ENCODE measurements at places on chromosomes 4 and X.

DNA sequence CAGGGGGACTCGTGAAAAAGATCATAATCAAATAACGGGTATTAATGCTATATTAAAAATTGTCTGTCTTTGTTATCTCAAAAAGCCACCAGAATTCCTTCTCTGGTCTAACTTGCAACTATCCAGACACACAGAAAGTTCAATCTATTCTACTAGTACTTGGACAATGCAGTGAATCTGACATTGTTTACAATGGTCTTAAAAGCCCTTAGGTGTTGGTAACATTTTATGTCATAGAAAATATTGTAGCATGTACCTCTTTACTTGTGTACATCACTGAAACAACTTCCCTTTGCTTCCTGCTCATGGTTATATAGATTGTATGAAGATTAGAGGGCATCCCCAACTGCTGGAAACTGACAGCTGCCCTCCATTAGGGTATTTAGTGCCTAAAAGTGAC is 71.1 kb upstream of the PPP3CA start:
- no peak for DNase-seq

DNA sequence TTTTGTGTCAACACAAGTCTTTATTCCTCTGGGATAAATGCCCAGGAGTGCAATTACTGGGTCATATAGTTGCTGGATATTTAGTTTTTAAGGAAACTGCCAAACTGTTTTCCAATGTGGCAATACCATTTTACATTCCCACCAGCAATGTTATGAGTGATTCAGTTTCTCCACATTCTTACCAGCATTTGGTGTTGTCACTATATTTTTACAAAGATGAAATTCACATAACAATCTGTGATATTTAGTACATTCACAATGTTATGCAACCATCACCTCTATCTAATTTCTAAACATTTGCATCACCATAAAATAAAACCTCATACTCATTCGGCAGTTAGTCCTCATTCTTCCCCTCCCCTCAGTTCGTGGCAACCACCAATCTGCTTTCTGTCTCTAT is 75.0 kb downstream of the MAMLD1 start:
- DNase-seq, result no peak

DNA sequence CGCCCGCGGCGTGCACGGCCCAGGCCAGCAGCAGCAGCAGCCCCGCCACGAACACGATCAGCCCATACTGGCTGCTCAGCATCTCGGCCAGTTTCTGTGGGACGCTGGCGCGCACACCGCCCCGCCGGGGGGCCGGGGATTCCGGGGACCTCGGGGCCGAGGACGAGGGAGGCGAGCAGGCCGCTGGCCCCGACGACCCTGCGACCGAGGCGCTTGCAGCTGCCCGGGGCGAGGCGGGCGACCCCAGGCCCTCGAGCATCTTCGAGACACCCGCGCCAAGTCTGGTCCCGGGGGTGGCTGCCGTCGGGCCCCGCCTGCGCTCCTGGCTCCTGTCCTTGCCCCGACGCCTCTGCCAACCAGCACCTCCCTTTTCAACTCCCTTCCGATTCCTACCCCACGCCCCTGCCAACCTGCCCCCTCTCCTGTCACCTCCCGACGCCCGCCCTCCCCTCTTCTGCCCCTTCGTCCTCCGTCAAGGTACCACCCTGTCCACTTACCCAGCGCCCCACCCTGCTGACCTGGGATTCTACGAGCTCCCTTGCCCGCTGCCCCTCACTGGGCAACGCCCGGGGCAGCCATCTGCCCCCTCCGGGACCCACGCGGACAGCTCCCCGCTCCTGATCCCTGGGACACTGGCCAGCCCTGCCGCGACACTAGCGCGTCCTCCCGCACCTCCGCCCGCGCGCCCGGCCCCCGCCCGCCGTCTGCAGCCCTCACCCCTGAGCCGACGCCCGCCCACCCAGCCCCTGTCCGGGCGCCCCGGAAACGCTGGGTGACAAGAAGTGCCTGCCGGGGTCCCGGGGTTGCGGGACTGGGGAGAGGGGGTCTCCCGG is at the start of gene OTOP1:
Gene OTOP1, minus strand, starts transcription at position 324 of the 833 bp plus-strand sequence. Its CDS starts 65 bp downstream, at position 259.
- DNase-seq, result no peak

GRCh38 chrX:72115380-72115779 is 16.3 kb downstream of the RTL5 start:
- no peak for DNase-seq

- DNase-seq, result no peak
These were observed 134.7 kb downstream of the PALLD start for GRCh38 chr4:168631241-168632162.

DNA sequence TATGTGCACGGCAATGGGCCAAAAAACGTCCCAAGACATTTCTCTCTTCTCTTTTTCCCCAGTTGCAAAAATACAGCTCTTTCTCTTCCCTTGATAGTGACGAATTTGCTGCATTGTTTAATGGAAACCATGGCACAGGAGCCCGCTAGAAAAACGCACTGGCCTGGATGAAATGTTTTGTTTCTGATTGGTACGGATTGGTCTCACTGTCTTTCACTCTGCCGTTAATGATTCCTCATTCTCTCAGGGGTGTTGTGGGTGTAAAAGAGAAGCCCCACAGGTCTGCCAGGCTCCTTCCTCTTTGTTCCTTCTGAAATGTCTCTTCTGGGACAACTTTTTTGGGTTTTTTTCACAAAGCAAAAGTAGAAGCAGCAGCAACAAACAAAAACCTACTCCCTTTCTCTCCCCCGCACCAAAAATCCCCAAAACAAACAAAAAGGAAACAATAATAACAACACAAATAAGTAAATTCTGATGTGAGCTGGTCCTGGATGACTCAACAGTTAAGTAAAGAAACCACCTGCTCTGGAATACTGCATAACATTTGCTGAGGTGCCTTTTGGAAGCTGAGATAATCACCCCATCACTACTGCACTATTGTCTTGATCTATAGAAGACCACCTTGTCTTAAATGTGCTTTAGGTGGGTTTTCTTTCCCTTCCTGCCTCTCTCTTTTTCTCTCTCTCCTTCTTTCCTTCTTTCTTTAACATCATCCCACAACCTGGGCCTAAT is 89.8 kb downstream of the PLAC1 start:
- DNase-seq, result no peak

- no peak for DNase-seq
These were observed 708.6 kb downstream of the C4orf33 start for GRCh38 chr4:129804461-129804981.

- DNase-seq, result no peak
These were observed 171.7 kb downstream of the AMELX start for GRCh38 chrX:11464836-11465463.

DNA sequence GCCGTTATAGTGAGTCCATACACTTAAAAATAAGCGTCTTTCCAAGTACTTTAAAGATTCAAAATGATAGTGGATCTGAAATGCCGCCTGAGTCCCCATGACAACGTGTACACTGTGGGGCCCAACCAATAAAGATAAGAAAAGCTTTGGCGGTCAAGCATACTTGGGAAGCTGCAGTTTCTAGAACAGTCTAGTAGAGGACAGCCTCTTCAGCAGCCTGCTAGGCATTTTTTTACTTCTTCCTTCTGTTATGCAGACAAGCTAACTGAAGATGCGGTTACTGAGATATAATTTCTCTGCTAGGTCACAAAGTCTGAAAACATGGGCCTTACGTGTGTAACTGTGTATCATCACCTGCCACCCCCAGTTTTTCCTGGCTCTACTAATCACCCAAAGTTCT is 402 bp upstream of the UPRT start:
- DNase-seq, result no peak

DNA sequence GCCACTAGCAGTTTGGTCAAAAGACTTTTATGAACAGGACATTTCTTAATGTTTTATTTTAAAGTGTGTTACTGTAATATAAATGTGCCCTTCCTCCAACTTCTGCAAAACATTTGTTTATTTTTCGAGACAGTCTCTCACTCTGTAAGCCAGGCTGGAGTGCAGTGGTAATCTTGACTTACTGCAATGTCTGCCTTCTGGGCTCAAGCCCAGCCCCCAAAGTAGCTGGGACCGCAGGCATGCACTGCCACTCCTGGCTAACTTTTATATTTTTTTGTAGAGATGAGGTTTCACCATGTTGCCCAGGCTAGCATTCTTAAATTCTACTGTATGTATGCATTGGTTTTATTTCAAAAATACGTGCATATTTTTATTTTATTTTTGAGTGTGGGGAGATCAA is 1201.9 kb downstream of the STIM2 start:
- DNase-seq, result no peak

- DNase-seq, result no peak
These were observed 135.3 kb downstream of the SHROOM3 start for GRCh38 chr4:76570141-76570973.

GRCh38 chr4:121457278-121457875 is 76.6 kb upstream of the QRFPR start:
- no peak for DNase-seq

DNA sequence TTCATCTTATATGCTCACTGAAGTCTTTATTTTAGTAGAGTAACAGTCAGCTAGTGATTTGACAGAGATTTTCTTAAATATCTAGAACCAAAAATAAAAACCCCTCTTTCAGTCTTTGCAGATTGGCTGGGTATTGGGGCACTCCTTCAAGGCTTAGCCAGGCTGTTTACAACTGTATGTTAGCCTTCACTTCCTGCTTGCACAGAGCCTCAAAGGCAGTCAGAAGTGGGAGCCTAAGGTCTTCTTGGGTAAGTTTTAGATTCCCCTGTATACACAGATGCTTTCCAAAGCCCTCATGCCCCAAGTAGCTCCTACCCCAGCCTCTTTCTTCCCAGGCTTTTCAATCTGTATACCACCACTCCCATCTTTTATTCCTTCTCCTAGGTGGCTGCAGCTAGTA is 136.1 kb upstream of the STIM2 start:
- no peak for DNase-seq

DNA sequence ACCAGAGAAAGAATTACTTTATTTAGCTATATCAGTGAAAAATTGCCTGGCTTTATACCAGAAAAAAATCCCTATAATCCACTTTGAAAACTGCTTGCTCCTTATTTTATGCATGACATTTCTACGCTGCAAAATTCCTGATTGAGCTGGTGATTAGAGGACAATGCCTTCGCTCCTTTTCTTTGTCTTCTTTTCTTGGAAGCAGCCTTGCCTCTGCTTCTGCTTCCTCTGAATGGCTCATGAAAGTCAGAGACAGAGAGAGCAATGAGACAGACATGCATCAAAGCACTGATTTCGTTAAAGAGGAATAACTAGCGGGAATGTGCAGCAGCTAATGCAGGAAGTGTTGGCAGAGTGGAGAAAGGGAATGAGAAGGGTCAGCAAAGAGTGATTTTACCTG is 294.3 kb upstream of the IGFBP7 start:
- no peak for DNase-seq

- no peak for DNase-seq
These were observed 80.1 kb downstream of the HUWE1 start for GRCh38 chrX:53606456-53606855.

- DNase-seq, result no peak
These were observed 716.6 kb upstream of the INTU start for GRCh38 chr4:126916049-126916625.

GRCh38 chr4:107037199-107037584 is 1.1 kb upstream of the DKK2 start:
- no peak for DNase-seq

- DNase-seq, result no peak
These were observed 2.8 kb downstream of the ITM2A start for GRCh38 chrX:79364306-79364705.

GRCh38 chr4:139085141-139085540 is 69.6 kb downstream of the NOCT start:
- no peak for DNase-seq

DNA sequence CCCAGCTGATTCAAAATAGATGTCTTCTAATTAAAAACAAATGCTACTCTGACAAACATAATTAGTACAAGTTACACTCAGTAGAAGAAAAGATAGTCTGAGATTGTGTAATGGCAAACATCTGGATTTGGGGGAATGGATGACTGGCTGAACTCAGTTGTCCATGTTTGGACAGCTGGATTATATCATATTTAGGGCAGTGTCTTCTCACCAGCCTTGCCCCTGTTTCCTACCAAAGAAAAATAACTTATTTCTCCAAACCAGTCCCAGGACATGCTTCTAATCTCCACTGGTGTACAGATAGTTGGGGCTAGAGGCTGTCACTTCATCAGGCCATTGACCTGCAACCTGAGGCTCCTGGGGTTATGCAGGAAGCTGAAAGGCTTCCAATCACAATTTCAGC is 237.3 kb downstream of the USP46 start:
- DNase-seq, result no peak

- no peak for DNase-seq
These were observed 86.6 kb upstream of the BMPR1B start for GRCh38 chr4:94671113-94671512.

DNA sequence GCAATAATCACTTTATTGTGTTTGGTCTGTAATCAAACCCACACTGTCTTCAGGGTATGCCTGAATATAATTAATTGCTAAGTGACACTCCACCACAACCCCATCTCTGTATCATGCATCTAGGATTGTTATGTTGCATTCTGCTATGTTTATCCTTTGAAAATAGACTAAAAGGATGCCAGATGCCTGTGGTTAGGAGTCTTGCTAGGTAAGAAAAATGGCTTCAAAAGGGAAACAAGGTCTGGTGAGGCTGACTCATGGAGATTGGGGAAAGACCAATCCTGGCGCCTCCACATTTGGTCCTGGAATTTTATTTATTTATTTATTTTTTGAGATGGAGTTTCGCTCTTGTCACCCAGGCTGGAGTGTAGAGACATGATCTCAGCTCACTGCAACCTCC is 360.5 kb upstream of the SLC7A11 start:
- DNase-seq, result no peak

DNA sequence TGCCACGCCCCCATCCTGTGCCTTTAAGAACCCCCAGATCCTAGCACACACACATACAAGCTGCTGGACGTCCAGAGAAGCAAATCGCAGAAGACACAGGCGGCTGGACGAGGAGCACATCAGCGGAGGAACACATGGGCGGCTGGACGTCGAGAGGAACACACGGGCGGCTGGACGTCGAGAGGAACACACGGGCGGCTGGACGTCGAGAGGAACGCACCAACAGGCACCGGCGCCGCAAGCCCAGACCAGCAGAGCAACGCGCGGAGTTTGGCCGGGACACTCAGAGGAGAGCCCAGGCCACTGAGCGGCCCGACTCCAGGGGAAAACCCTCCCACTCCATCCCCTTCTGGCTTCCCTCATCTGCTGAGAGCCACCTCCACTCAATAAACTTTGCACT is 17.2 kb downstream of the ZCCHC13 start:
- no peak for DNase-seq

DNA sequence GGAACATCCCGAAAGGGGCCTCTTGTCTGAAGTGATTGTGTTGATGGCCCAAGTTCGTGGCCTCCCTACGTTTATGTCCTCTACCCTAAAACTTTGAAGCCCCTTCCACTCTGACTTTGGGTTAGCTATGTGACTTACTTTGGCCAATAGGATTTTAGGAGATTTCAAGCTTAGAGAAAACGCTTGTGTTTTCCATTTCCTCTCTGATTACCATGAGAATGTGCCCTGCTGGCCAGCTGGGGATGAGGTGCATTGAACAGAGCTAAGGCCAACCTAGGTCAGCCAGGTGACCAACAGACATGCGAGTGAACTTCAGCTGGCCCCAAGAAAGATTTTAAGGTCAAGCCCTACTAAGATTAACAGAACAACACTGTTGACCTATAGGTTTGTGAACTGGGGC is 82.4 kb downstream of the SLC2A9 start:
- DNase-seq, result no peak

Measured in T follicular helper cell (primary cell).